ENCODE measurements at places on chromosomes 12 and 14. TPM values are rescaled to one million over a fixed set of nuclear protein-coding genes. Genes with fewer than 3 reads are reported as not detected.

DNA sequence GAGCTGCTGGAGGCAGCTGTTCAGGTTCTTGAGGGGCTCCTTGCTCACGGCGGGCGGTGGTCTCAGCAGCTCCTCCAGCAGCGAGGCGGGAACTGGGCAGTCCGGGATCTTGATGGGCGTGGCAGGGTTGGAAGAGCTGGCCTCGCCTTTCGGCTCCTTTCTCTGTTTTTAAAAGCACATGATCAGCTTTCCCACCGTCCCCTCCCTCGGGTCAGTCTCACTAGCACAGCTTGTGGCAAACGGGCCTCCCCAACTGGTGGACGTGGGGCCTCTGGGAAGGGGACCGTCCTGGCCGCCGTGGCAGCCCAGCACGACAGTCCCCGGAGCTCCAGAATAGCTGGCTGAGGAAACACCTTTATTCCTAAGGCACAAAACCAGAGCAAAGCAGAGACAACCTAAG is 12.5 kb upstream of the ANKLE2 start:
- H3K4me1 ChIP-seq, result peaks cover 7% of the 10 kb centered on the region
- H3K27me3 ChIP-seq, result no peaks in the 10 kb centered on the region
- H3K27ac ChIP-seq, result no peak overlapping the region
- DNase-seq, result peak; percentile 54

- H3K4me1 ChIP-seq, result no peaks in the 10 kb centered on the region
- no peak overlapping the region for H3K4me3 ChIP-seq
- H3K36me3 ChIP-seq, result peaks cover 19% of the 10 kb centered on the region
Measured at GRCh38 chr12:51011955-51012354, 14.2 kb downstream of the SLC11A2 start.

- DNase-seq, result no peak
- H3K4me1 ChIP-seq, result no peaks in the 10 kb centered on the region
- no peak overlapping the region for H3K4me3 ChIP-seq
- H3K27ac ChIP-seq, result no peak overlapping the region
- no peaks in the 10 kb centered on the region for H3K27me3 ChIP-seq
Measured at GRCh38 chr12:108115123-108116121, 13.7 kb upstream of the WSCD2 start.

DNA sequence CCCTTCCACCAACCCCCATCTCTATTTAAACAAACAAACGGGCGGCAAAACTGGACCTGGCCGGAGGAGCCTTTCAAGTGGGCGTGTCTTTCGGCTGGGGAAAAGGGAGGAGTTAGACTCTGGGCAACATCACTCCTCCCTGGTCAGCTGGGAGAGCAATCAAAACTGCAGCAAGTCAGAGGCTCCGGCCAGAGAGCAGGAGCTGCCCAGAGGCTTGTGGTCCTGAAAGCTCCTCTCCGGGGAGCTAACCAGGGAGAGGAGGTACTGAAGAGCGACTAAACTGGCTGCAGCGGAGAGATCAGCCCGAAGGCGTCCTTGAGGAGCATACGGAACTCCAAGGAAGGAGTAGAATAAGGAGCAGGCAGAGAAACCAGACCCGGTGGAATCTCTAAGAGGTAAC is at the start of gene NEUROD4:
Gene NEUROD4, plus strand, starts transcription at position 191 of the 400 bp plus-strand sequence. CDS start 6,466 bp downstream, outside the sequence.
- no peaks in the 10 kb centered on the region for H3K36me3 ChIP-seq
- H3K27ac ChIP-seq, result no peak within 1 kb of the TSS

GRCh38 chr14:54902143-54902520 is 494 bp downstream of the GCH1 start:
- no peaks in the 10 kb centered on the region for H3K27me3 ChIP-seq
- peak overlapping the region; percentile 97 for H3K4me3 ChIP-seq
- H3K4me1 ChIP-seq, result no peaks in the 10 kb centered on the region
- peak overlapping the region; percentile 82 for H3K27ac ChIP-seq
- peak; percentile 70 for DNase-seq

HPD gene
- total RNA-seq, result 1.3 TPM

DNA sequence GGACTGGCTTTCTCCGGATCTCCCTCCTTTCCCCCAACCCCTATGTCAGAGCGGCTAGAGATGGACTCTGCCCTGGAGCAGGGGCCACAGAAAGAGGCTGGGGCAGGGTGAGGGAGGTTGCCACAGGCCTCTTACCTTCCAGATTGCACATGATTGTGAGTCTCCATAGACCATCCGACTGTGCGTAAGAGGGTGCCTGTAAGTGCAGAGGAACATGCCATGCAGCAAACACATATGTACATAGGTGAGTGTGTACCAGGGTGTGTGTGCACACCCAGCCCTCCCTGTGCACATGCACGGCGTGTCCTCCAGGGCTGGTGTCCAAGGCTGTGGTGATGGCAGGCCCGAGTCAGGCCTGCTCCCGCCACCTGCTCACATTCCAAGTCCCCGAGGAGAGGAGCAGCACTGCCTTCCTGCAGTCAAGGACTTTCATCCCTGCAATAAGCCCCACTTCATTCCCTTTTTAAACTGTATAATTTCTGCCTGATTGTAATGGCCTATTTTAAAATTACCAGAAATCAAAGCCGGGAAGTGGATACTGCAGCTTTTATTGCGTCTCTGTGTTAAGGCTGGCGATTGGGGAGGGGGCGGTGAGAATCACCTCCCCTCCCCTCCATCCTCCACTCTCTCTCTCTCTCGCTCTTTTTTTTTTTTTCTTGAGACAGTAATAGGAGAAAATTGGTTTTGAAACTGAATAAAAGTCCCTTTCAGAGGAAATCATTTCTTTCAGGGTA is 28.5 kb downstream of the FAM222A start:
- H3K4me3 ChIP-seq, result no peak overlapping the region
- DNase-seq, result peak; percentile 18
- no peaks in the 10 kb centered on the region for H3K36me3 ChIP-seq
- no peaks in the 10 kb centered on the region for H3K27me3 ChIP-seq
- no peak overlapping the region for H3K27ac ChIP-seq

DLK1 gene
- 2.8 TPM for total RNA-seq

ANP32D gene
- not detected for total RNA-seq

DNA sequence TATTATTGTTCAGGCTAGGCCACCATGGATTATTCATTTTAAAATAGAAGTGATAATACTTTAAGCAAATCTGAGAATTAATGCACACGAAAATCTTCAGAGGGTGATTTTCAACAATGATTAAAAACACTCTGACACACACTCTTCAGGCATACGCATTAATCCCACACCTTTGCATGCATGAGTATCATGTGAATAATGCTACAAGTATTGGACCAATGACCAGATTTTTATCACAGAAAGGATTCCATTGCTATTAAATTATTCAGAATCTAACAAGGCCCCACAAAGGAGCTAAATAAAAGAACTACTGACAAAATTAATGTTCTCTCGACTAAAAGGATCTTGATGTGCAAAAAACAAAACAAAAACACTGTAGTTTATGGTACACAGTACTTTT is 11.1 kb downstream of the EPS8 start:
- DNase-seq, result no peak
- H3K27me3 ChIP-seq, result no peaks in the 10 kb centered on the region
- no peak overlapping the region for H3K4me3 ChIP-seq
- H3K36me3 ChIP-seq, result no peaks in the 10 kb centered on the region
- no peak overlapping the region for H3K27ac ChIP-seq
